ENCODE measurements at places on chromosomes 16 and 17. TPM values are rescaled to one million over a fixed set of nuclear protein-coding genes. Genes with fewer than 3 reads are reported as not detected.

Gene WNT9B
- not detected for total RNA-seq

Gene RPA1
- total RNA-seq = 31.4 TPM

Gene ITGAD
- total RNA-seq = 0.13 TPM

Gene RPUSD1
- total RNA-seq = 36.9 TPM

Gene CCDC40
- 12.9 TPM for total RNA-seq

Gene ENPP7
- total RNA-seq = not detected

Gene GUCY2D
- total RNA-seq = not detected

Gene KRTAP9-2
- not detected for total RNA-seq

Gene ORC6
- 24.4 TPM for total RNA-seq

Gene ZSCAN10
- total RNA-seq = not detected

Gene CHST4
- total RNA-seq = not detected

Gene SLC2A4
- 0.79 TPM for total RNA-seq

Gene KRT40
- not detected for total RNA-seq

Gene HSD17B1
- 0.82 TPM for total RNA-seq

Gene P3H4
- 31.2 TPM for total RNA-seq

Gene SLC35G6
- not detected for total RNA-seq

Gene RAB11FIP4
- 50.4 TPM for total RNA-seq

Gene CD79B
- total RNA-seq = 2.2 TPM

Data from SK-MEL-5 (cell line).